ENCODE measurements at places on chromosomes 3 and 15. TPM values are rescaled to one million over a fixed set of nuclear protein-coding genes. Genes with fewer than 3 reads are reported as not detected.

DNA sequence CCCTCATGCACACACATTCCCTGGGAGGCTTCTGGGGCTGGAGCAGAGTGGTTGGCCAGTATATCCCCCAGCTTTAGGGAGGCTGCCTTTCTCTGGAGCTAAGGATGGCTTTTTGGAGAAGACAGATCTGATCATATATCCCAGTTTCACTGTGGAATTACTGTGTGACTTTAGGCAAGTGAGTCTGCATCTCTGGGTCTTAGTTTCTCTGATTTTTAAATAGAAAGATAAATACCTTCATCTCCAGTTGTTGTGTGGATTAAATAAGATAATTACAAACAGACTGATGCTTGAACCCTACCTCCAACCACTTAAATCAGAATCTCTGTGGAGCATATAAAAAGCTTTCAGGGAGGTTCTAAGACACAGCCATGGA, 11.1 kb upstream of the WNT7A start:
- peaks cover 47% of the 10 kb centered on the region for H3K4me1 ChIP-seq
- H3K27ac ChIP-seq = peak overlapping the region; percentile 43
- no peak overlapping the region for H3K4me3 ChIP-seq
- DNase-seq = no peak
- no peaks in the 10 kb centered on the region for H3K36me3 ChIP-seq
- no peaks in the 10 kb centered on the region for H3K27me3 ChIP-seq

DNA sequence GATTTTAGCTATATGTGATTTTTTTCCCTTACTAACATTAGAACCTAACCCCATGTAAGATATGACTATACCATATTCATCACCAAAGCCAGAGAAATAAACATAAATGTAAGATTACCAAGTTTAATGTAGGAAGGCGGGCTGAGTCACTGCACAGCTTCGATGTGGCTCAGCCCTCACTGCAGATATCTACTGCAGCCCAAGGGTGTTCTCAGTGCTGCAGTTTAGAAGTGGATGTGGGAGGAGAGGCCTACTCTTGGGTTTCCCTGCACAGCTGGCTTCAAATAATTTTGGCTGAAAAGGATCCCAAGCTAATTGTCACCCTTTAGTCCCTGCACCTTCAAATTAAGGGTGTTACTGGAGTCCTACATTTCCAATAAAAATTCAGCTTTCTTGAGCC, 9.3 kb downstream of the ARPP19 start:
- peaks cover 4% of the 10 kb centered on the region for H3K36me3 ChIP-seq
- no peak overlapping the region for H3K4me3 ChIP-seq
- no peaks in the 10 kb centered on the region for H3K27me3 ChIP-seq
- DNase-seq = no peak

GRCh38 chr3:189148081-189148507, 23.7 kb upstream of the TPRG1 start:
- H3K27me3 ChIP-seq = no peaks in the 10 kb centered on the region
- DNase-seq = peak; percentile 60
- H3K4me3 ChIP-seq = no peak overlapping the region
- H3K4me1 ChIP-seq = peaks cover 19% of the 10 kb centered on the region

DNA sequence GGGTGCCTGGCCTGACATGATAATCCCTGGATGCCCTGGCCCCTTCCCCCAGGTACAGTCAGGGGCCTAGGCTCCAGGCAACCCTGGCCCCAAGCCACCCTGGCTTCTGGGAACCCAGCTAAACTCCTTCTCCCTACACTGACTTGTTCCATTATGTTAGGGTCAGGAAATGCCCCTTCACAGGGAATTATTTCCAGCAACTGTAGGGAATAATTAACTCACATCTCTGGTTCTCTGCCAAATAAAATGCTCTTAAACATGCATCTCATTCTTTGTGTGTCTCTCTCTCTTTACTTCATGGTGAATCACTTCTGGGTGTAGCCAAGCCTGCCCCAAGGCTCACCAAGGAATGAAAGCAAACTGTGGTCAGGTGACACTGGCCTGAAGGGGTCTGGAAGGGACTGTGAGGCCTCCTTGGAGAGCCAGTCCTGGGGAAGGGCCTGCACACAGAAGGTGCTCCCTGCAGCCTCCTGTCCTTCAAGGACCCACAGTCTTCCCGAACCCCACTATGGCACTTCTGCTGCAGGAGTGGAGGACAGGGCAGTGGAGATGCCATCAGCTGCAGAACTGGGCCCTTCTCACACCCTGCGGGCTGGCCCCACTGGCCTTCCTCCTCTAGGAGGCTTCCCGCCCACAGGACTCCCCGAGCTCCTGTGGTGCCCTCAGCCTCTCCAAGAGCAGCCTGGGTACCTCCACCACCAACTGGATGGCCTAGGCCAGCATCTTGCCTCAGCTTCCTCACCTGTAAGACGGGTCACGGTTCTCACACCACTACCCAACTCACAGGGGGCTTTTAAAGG, 17.6 kb downstream of the TKT start:
- peaks cover 65% of the 10 kb centered on the region for H3K36me3 ChIP-seq
- no peaks in the 10 kb centered on the region for H3K27me3 ChIP-seq
- no peak for DNase-seq
- no peak overlapping the region for H3K4me3 ChIP-seq
- H3K27ac ChIP-seq = no peak overlapping the region

GRCh38 chr3:3194861-3195260, 15.4 kb upstream of the CRBN start:
- DNase-seq = no peak
- H3K36me3 ChIP-seq = no peaks in the 10 kb centered on the region
- no peaks in the 10 kb centered on the region for H3K27me3 ChIP-seq
- no peak overlapping the region for H3K27ac ChIP-seq
- H3K4me3 ChIP-seq = no peak overlapping the region

DNA sequence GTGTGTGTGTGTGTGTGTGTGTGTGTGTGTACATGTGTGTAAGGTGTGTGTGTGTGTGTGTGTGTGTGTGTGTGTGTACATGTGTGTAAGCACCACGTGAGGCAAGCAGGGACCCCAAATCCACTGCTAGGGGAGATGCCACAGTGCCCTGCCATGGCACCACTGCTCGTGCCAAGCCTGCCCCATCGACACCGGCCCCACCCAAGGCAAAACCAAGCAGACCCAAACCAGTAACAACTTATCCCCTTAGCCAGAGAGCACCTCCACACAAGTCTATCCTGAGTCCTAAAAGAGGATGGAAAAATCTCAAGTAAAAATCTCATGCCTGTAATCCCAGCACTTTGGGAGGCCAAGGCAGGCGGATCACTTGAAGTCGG, 45.1 kb downstream of the BDH1 start:
- no peak for DNase-seq
- H3K27me3 ChIP-seq = no peaks in the 10 kb centered on the region
- H3K27ac ChIP-seq = no peak overlapping the region
- peaks cover 8% of the 10 kb centered on the region for H3K36me3 ChIP-seq

Gene CDCP1
- 0.44 TPM for total RNA-seq

Gene DPPA4
- not detected for total RNA-seq

Gene ENTPD3
- total RNA-seq = not detected

Measured in CD4-positive, alpha-beta memory T cell (primary cell).